ENCODE measurements at places on chromosomes 3 and 15.

DNA sequence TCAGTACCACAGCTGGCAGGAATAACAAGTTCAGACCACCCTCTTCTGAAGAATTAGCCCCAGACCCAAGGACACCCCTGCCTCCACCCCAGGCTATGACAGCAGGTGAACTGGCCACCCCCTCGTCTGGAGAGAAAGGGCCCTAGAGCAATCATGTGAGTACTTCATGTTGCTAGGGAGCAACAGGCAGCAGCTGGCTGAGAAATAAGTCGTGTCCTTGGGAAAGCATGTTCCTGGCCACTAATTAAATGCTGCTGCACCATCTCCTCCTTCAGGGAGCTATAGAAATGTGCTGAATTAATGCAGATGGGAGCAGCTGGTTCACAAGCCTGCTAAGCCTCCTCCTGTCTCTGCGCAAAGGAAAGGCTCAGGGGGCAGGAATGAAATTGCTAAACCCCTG lies 31.5 kb downstream of the MRPS11 start:
- no peak for DNase-seq

GRCh38 chr3:151395806-151396205 lies 11.3 kb upstream of the P2RY12 start:
- no peak for DNase-seq

DNA sequence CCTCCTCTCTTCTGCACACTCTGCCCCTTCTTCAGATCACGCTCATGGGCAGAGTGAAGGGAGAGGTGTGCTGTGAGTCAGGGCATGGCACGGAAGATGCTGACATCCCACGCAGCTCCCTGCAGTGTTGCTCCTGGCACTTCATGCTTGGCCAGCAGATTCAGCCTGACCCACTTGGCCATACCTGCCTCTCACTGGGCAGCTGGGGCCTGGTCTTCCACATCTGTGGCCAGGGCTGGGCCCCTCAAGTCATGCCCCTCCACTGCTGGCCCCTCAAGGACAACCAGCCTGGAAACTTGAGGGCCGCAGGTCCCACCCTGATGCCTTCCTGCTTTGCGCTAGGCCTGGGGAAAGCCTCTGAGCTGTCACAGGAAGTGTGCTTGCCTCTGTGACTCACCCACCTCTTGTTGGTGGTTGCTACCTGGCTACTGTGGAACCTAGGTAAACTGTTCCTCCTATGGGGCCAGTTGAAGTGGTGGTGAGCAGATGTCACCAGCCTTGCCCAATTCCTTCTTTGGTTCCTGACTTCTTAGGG lies 48.7 kb downstream of the BSN start:
- DNase-seq: no peak

GRCh38 chr3:169836078-169836941 lies 23.6 kb upstream of the LRRC34 start:
- DNase-seq: no peak

DNA sequence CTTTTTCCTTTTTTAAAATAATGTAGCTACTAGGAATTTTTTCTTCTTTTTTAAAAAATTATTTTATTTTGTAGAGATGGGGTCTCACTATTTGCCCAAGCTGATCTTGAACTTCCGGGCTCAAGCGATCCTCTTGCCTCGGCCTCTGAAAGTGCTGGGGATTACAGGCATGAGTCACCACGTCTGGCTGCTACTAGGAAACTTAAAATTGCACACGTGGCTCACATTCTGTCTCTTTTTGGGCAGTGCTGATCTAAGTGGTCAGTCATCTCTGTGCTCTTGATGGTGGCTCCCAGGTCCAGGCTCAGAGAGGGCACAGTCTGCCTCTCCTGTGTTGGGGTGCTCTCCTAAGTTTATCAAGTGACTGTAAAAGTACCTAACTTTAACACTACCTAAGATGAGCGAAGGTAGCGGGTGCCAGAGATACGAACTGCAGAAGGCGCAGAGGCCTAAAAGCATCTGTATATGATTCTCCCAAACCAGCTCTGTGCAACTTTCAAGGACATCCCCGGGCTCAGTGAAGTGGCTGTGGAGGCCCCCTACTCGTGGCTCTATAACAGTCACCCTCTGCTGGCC lies 52.9 kb upstream of the SEC13 start:
- DNase-seq: no peak

DNA sequence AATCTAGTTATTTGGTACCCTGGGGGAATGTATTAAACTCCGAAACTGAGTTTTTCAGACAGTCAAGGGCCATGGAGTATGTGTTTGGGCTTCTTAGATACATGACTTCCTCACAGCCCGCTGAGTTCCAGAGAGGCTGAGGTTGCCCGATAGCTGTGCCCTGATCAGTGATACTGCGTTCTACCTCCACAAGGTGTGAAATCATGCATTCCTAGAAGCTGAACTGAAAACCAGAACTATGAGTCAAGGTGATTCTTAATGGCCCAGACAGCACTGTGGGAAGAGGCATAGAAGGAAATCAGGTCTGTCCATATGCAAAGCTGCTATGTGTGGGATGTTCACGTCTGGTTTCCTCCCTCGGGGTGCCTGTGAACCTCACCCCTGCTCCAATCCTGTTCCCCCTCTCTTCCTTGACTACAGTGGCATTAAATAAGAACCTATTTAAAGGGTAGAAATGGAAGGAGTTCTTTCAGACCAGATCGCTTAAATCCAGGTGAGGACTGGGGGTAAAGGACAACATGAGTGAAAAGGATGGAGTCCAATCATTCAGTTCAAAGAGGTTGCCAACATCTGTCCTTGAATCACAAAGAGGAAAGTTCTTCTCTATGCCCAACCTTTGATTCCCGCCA lies 74.3 kb downstream of the MYO1E start:
- DNase-seq: no peak

GRCh38 chr3:23809840-23810342 lies 4.1 kb downstream of the UBE2E1 start:
- no peak for DNase-seq

GRCh38 chr15:78291698-78292097 lies 7.7 kb downstream of the SKIC8 start:
- DNase-seq: no peak

All from progenitor cell of endocrine pancreas (in vitro differentiated cells).